ENCODE measurements at places on chromosomes 5 and 9.

DNA sequence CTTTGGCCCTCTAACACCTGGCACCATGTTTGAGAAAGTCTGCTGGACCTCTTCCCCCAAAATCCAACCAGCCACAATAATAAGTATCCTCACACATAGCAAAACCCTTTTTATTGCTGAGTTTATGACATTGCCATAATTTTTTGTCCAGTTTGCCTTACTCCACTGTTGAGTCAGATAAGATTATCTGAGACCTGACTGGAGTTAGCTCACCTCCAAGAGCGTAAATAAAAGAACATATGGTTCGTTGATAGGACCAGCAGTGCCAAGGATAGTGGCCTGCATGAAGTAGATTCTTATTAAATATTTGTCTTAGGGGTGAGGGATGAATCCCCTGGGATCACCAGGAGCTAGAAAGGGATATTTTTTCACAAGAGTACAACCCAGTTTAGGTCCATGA lies 510.6 kb upstream of the MPDZ start:
- no peak for DNase-seq

- no peak for DNase-seq
Observed at GRCh38 chr5:1461396-1461795, 16.2 kb upstream of the SLC6A3 start.

GRCh38 chr5:156819967-156820581 lies 30.0 kb upstream of the PPP1R2B start:
- DNase-seq = no peak

- DNase-seq = no peak
Observed at GRCh38 chr9:71854811-71855210, 56.2 kb downstream of the ABHD17B start.

GRCh38 chr9:110601098-110601497 lies 21.6 kb upstream of the SVEP1 start:
- no peak for DNase-seq

DNA sequence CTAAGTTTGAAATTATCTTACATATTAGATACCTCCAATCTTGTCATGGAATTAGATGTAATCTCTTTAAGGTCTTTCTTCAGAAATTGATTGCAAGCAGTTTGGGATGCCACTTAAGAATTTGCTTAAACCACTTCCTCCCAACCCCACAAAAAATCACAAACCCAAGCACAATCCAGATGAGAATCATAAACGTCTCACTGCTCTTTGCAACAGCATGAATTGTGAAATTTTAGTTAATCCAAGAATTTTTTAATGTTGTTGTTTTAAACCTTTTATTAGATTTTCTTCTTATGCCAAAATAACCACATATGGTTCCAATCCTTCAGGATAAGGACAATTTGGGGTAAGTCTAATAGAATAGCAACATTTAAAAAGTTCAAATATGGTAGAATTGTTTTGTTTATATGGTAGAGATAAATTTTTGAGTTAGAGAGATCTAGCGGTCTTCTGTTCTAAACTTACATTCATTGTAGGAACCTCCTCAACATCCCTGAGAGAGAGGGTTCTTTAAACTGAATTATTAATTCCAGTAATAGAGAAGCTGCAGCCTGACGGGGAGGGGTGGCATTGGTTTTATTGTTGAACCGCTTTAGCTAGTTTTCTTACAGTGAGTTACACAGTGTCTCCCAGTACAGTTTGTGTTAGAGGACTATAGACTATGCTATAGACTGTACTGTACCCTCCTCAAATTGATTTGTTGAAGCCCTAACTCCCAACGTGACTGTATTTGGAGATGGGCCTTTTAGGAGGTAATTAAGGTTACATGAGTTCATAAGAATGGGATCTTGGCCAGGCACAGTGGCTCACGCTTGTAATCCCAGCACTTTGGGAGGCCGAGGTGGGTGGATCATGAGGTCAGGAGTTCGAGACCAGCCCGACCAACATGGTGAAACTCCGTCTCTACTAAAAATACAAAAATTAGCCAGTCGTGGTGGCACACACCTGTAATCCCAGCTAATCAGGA lies 24.8 kb upstream of the IL6ST start:
- DNase-seq = no peak

- DNase-seq = no peak
Observed at GRCh38 chr9:79977074-79977435, 405.3 kb downstream of the TLE4 start.

DNA sequence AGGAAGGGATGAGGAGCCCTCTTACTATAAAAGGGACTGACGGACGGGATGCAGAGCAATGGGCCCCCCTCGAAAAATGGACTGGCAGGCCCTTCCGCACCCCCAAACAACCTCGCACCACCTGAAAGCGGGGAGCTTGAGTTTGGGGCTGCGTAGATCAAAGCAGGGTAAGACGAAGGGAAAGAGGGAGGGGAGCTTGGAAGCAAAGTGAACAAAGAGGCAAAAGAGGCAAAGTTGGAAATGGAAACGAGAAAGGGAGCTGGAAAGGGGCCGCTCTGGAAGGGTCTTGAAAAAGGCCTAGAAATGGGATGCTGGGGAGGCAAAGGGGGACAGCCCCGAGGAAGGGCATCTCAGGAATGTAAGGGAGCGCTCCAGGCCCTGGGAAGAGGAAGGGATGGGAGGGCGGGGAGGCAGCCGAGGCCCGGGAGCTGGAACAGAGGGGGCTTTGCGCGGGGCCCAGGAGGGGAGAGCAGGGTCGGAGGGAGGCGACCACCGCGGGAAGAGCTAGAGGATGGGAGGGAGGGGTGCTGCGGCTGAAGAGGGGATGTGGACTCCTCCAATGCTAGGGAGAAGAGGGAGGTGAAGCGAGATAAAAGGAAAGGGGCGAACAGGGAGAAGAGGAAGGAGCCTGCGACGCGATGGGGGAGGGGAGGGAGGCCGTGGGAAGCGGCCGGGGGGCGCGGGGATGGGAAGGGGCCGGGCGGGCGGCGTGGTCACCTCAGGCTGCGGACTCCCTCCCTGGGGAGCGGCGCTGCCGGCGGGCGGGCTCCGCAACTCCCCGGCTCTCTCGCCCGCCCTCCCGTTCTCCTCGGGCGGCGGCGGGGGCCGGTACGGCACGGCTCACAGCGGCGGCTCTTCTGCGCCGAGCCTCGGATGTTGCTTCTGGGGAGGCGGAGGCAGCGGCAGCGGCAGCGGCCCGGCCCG lies 577 bp downstream of the RNF145 start:
- no peak for DNase-seq

DNA sequence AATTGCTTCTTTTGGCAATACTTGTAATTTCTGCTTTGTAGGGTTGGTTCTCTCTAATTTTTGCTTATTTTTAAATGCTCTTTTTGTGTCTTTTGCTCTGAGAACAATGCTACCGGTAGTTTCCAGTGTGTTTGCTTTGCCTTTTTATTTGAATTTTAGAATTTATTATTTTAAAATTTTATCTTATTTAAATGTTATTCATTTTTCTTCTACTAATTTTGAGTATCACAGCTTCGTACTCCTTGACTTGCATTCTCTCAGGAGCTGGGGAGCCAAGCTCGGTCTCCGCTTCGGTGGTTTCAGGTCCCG lies 45.9 kb downstream of the ANXA2R start:
- no peak for DNase-seq

DNA sequence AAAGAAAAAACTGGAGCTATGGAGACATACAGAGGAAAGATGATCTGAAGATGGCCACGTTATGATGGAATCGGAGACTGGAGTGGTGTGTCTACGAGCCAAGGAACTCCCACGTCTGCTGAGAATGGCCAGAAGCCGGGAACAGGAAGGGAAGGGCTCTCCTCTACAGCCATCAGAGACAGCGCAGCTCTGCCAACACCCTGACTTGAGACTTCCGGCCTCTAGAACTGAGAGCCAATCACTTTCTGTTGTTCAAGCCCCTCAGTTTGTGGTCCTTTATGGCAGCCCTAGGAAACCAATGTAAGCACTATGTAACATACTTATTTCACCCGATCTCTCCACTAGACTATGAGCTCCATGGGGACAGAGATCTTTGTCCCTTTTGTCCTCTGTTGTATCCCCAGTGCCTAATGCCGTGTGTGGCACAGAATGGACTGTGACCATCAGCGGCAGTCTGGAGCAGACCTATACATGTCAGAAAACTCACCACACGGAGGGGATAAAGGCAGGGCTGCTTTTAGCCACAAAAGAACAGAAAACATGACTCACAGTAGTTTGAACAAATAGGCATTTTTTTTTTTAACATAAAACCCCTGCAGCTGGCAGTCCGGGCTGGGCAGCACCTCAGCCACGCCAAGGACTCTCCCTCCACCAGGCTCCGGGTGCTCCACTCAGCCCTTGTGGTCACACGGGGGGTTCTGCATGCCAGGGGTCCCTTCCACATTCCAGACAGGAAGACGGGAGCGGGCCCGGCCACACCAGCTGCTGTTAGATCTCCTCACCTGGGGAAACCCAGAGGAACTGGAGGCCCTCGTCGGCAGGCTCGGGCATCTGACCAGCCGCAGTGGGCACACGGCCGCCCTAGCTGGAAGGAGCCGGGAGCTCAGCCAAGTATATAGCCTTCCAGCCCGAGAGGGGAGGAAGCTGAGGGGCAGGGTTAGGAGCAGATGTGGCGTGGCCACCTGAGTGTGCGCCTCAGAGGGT lies 16.1 kb upstream of the MXD3 start:
- no peak for DNase-seq

DNA sequence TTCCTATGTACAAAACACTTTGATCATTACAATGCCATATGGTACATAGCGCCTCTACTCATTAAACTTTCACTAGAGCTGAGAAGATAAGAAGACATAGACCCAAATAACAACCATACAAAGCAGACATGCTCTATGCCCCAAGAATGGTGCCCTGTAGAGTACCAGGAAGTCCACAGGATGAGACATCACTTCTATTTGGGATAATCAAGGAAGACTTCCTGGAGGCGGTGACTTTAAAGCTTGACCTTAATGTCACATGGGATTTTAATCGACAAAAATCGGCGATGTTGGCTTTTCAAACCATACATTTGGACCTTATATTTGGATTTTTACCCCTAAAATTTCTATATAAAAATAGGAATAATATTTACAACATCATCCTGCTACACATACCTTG lies 224.3 kb upstream of the MAP3K1 start:
- DNase-seq = no peak

GRCh38 chr9:128136816-128137793 lies 9.6 kb upstream of the PTGES2 start:
- no peak for DNase-seq

- no peak for DNase-seq
Observed at GRCh38 chr5:66864240-66864884, 268.2 kb downstream of the MAST4 start.

GRCh38 chr9:113995963-113996362 lies 82.1 kb downstream of the AMBP start:
- DNase-seq = no peak

DNA sequence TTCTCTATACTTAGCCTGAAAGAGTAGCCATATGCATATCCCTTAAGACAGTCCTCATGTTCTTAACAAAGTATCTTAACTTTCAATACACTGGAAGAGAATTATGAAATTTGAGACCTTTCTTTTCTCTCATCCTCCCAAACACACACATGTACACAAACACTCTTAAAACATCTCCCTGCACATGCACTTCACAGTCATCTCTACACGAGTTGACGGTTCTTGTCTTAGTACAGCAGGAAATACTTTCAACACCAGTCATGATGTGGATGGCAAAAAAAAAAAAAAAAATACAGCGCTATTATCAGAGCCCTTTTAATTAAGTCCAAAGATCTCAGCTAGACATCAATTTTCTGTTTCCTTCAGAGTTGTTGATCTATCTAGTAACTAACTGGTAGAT lies 43.6 kb upstream of the PCSK1 start:
- DNase-seq = no peak

GRCh38 chr9:2302606-2303005 lies 287.5 kb downstream of the SMARCA2 start:
- no peak for DNase-seq

GRCh38 chr5:150190503-150190979 lies 679 bp downstream of the SLC6A7 start:
- no peak for DNase-seq

DNA sequence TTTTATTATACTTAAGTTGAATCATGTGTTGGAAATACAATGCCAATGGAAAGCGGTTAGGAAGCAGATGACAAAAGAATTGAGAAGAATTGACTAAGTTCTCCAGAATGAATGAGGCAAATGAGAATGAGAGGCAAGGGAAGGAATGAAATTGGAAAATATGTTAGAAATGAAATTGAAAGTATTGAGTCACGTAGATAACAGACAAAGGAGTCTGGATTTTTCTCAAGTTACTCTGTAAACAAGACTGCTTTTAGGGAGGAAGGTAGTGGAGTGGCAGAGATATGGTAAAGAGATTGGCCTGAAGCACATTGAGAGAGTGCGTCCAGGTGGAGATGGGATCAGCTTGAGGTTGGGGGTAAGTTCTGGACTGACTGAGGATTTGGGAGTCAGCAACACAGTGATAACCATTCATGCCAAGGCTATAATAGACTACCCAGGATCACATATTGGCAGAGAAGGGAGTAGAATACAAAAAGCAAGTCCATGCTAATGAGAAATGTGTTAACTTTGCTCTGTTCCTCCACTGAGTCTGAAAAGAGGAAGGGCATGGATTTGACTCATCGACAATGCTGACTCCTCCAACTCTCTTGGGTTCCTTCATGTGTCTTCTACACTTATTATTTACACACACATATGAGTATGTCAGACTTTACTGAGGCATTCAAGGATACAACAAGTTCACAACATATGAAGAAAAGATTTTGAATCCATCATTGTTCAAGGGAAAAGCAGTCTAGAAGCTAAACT lies 814.2 kb upstream of the ZNF608 start:
- no peak for DNase-seq

- DNase-seq = no peak
Observed at GRCh38 chr5:32074401-32074800, 99.7 kb downstream of the GOLPH3 start.

GRCh38 chr9:1354086-1354485 lies 303.9 kb downstream of the DMRT2 start:
- DNase-seq = no peak

DNA sequence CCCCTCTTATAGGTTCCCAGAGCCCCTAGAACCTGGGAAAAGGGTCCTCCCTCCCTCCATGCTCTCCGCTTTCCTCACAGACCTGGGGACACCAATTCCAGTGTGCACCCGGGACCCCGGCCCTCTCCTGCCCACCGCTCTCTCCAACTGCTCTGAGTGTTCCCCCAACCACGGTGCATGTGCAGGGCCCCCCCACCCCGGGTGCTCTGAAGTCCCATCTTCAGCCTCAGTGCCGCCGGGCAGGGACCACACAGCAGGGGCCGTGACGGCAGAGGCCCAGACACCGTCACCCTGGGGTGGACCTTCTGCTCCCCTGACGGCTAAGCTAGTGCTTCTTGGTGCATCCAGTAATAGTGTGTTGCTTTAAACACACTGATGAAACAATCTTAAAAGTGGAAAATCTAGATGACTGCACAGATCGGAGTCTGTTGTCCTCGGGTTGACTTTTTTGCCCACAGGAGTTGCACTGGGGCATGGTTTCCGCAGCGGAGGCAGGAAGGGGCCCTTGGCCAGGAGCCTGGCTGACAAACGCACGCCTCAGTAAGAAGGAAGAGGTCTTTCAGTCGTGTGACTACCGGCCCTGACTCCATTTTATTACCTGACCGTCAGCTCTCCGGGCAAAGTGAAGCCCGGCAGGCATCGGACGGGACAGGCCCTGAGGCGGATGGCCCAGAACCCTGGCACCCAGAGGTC lies 36.2 kb upstream of the SLC6A3 start:
- no peak for DNase-seq

- DNase-seq = no peak
Observed at GRCh38 chr5:135026645-135027265, 7.3 kb downstream of the PITX1 start.

Measured in stimulated activated CD8-positive, alpha-beta memory T cell treated with anti-CD3 and anti-CD28 coated beads, Interleukin-2, amount 100 ng/mL, for 1 hour (primary cell).